CD4-positive, alpha-beta T cell treated with Interleukin-15 for 1 hour (primary cell): ENCODE measurements at places on chromosomes 2 and 18.

- no peak for DNase-seq
Observed at GRCh38 chr2:119255760-119256581, 32.3 kb downstream of the STEAP3 start.

DNA sequence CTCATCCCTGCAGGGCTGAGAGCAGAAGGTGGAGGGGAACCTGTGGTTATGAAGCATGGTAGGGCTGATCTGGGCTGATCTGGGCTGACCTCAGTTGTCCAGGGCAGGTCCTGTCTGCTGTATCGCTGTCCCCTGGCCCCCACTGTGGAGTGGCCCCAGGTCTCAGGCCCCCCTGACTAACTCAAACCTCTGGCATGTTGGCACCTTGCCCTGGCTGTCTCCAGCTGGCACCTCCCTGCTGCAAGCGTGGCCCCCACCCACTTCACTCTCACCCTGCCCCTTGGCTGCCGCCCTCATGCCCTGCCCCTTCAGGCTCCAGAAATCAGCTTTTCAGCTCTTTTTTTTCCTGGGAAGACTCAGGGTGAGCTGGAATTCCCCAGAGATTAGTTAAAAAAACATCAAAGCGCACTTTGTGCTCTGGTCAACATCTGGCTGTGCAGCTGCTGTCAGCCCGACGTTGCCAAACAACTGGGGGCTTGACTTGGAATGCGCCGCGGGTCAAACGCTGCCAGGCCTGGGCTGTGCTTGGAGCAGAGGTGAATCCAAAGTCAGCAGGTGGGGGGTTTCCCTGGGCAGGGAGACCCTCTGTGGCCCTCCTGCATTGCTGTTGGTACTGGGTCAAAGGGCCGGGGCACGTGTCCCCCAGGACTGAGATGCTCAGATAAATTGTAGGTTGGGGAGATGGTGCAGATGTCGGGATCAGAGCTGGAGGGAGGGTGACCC, 173.8 kb upstream of the HDAC4 start:
- DNase-seq: no peak

DNA sequence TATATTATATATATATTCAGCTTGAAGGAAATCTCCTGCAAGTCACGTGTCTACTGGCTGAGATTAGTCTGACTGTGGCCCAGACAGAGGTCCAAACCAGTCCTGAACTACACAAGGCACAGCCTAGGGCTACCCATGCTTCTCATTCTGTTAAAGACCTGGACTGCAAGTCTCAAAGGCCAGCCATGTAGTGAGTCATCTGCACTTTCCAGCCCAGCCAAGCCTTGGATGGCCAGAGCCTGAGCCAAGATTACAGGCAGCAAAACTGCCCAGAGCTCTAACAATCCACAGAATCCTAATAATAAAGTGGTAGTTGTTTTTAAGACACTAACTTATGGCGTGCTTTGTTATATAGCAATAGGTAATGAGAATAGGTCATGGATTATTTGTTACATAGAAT, 259.6 kb downstream of the SS18 start:
- no peak for DNase-seq

- no peak for DNase-seq
Observed at GRCh38 chr2:83808878-83809277, 650.2 kb downstream of the SUCLG1 start.

- DNase-seq: no peak
Observed at GRCh38 chr2:60175290-60175689, 378.2 kb downstream of the BCL11A start.

- DNase-seq: no peak
Observed at GRCh38 chr2:227191367-227191766, 26.9 kb downstream of the COL4A3 start.

- no peak for DNase-seq
Observed at GRCh38 chr2:124027182-124027581, 2.1 kb downstream of the CNTNAP5 start.

DNA sequence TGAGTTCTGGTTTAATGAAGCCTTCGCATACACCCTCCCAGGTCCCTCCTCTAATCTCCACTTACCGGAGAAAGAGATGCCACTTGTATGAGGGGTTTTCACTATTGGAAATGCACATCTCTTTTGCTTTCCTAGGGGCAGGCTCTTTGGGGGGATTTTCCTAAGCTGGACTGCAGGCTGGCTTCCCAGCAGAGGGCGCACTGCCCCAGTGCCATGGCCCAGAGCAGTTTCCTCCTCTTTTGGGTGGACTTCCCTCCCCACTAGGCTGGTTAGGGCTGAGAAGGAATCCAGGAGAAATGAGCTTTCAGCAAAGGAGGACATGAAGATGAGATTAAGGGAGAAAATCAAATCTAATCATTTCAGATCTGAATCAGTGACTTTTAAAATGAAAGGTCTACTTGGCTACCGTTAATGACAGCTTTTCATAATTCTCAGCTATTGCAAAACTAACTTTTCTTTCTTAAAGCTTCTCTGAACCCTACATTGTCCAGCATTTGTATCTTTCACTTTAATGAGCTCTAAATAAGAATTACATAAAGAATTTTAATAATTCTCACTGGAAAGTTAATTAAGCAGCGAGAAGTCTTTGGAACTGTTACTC, 784.1 kb upstream of the FANCL start:
- DNase-seq: peak; percentile 19

- no peak for DNase-seq
Observed at GRCh38 chr2:240727913-240728312, 36.2 kb downstream of the AQP12A start.

GRCh38 chr18:47772374-47773248, 157.8 kb downstream of the SMAD2 start:
- DNase-seq: peak; percentile 32

GRCh38 chr2:196137271-196137670, 34.1 kb downstream of the STK17B start:
- no peak for DNase-seq

DNA sequence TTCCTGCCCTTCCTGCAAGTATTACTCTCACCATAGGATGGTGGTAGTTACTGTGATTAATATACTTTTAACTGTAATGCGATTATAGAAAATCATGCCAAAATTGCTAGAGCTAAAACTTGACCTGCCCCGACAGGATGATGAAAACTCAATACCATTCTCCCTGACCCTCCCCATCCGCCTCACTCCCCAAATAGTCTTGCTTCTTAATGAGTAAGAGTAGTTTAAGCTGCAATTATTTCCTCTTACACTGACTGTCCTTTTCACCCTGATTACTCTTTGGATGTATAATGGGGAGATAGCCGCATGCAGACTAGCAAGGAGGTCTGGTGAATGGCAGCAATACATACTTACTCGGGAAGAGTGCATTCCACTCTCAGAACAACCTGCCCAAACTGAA, 269.6 kb upstream of the SIX3 start:
- DNase-seq: no peak

DNA sequence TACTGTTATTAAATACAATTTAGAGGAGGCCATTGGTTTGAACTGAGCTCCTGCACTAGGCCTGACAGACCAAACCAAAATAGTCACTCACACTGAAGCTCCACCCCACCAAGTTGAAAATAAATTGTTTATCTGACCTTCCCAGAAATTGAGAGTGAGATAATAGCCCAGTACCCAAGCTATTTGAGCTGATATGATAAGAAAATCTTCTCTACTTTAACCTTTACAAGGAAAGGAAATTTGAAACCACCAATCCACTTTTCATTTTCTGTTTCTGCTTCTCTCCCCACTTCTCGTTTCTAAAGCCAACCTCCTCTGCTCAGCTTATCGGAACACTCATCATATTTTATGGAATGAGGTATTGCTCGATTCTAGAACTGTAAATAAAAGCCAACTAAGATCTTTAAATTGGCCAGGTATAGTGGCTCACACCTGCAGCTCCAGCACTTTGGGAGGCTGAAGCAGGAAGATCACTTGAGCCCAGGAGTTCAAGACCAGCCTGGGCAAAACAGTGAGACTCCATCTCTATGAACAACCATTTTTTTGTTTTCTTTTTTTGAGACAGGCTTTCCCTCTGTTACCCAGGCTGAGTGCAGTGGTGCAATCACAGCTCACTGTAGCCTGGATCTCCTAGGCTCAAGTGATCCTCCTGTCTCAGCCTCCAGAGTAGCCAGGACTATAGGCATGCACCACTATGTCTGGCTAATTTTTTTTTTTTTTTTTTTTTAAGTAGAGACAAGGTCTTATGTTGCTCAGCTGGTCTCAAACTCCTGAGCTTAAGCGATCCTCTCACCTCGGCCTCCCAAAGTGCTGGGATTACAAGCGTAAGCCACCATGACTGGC, 13.3 kb upstream of the GALM start:
- DNase-seq: no peak

- no peak for DNase-seq
Observed at GRCh38 chr2:219045937-219046550, 4.7 kb upstream of the CFAP65 start.

DNA sequence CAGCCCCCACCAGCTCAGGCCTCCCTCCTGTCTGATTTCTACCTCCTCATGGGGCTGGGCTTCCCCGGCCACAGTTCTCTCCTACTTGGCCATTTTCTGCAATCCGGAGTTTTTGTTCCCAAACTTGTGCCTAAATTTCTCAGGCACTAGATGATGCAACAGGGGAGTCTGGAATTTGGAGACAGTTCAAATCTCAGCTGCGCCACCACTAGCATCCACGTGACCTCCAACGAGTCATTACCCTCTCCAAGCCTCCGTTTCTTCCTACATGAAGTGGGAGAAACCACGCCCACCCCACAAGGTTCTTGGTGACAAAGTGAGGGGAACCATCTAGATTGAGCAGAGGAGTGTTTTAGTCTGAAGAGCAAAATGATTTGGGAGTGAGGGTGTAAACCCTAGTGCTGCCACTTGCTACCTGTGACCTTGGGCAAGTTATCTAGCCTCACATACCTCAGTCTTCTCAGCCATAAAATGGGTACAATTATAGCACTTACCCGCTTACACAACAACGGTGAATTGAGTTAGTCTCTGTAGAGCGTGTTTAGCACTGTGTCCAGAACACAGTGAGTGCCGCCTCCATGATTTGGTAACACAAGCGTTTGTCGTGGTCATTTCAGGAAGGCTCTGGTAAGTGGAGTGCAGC, 61.4 kb upstream of the ASAP2 start:
- DNase-seq: no peak

GRCh38 chr2:118832071-118832790, 15.2 kb downstream of the EN1 start:
- DNase-seq: no peak

DNA sequence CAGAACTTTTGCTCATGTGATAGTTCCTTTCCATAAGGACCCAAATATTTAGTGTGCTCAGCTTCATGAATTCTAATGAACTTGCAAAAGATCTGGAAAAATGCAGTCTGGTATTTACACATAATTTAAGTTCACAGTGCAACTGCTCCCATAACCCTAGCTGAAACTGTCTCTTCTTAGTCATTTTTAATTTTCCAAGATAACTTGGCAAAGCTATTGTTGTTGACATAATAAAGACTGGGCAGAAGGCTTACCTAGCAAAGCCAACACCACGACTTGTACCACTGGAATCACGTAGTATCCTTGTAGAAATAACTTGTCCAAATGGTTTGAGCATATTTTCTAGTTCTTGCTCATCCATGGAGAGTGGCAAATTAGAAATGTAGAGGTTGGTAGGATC, 103.0 kb upstream of the ITGB6 start:
- no peak for DNase-seq

GRCh38 chr2:191150600-191151330, at the start of gene STAT4:
STAT4 (minus strand) TSS chr2:191150994; CDS start chr2:191148203, 2,791 bp downstream.
- peak; percentile 90 for DNase-seq

DNA sequence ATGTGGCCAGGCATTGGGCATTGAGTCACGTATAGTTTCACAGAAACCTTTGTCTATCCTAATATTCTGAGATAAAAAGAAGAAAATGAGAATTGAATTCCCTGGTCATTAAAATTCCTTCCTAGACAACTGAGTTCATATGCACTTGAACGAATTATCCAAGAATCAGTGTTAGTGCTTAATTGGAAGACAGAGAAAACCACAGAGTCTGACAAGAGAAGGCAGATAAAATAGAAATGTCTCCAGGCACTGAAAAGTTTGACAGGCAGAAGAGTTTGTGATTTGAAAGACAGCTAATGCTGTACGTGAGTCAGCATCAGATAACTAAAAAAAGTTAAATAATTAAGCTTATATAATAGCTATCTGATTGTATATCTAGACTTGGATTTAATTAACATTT, 47.7 kb upstream of the TRIB2 start:
- DNase-seq: no peak

GRCh38 chr2:6445156-6445555, 420.6 kb downstream of the CMPK2 start:
- DNase-seq: no peak

DNA sequence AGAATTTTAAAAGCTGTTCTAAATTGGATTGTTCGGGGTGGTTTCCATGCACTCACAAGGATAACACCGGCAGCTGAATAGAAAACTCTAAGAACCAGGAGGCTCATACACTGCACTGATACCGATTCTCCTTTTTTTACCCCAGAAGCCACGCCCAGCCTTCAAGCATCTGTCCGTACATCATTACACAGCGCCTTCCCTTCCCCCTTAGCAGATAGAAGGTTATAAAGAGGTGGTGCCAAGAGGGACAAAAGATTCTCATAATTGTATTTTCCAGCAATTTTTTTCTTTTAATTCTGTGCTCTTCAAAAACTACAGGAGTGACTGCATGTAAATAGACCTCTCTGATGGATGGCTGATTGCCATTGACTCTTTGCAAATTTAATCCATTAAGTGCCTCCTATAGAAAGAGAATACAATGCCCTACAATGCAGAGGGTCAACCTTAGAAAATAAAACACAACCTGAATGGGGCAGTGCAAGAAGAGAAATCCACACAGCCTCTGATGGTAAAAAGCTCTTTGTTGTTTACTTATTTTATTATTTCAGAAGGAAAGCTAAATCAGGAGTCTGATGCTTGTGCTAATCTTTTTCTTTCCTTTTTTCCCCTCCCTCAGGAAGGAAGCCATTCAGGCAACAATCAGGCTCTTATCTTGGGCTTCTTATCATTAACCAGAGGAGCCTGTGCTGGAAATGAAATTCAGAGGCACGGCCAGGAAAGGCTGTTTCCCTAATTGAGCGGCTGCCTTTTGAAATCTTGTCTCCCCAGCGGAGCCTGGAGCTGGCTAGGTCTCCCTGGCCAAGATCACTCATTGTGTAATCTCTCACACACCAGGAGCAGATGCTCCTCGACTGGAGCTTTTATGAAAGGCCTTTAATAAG, 198.9 kb upstream of the NABP1 start:
- DNase-seq: no peak

DNA sequence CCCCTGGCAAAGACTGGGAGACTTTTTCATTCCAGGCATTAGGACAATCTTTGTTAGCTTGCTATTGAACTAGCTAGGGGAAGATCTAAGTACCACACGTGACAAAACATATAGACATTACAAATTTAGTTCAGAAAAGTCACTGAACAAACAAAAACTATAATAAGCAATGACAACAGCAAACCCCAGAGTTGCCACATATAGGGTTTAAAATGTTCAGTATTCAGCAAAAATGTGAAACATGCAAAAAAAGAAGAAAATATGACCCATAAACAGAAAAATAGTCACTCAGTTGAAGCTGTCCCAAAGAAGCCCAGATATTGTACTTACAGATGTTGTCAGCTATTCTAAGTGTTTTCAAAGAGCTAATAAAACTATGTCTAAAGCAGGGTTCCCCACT, 431.1 kb upstream of the CDH2 start:
- DNase-seq: no peak

- DNase-seq: peak; percentile 23
Observed at GRCh38 chr18:62744076-62744968, 29.0 kb downstream of the PHLPP1 start.

GRCh38 chr2:173831312-173832229, 133.6 kb downstream of the SP3 start:
- no peak for DNase-seq

- DNase-seq: no peak
Observed at GRCh38 chr2:181370126-181370525, 87.1 kb upstream of the ITGA4 start.

- DNase-seq: no peak
Observed at GRCh38 chr2:21500401-21500945, 376.7 kb downstream of the TDRD15 start.

GRCh38 chr2:164620873-164621763, at the start of gene GRB14:
GRB14 (minus strand) TSS chr2:164621482; CDS start chr2:164621309, 173 bp downstream.
- no peak for DNase-seq
